ENCODE measurements at places on chromosomes 11 and 22.

GRCh38 chr11:76610871-76611475 is 59.6 kb downstream of the LRRC32 start:
- no peak for DNase-seq

GRCh38 chr11:70650075-70650909 is 252.0 kb downstream of the CTTN start:
- peak; percentile 42 for DNase-seq

DNA sequence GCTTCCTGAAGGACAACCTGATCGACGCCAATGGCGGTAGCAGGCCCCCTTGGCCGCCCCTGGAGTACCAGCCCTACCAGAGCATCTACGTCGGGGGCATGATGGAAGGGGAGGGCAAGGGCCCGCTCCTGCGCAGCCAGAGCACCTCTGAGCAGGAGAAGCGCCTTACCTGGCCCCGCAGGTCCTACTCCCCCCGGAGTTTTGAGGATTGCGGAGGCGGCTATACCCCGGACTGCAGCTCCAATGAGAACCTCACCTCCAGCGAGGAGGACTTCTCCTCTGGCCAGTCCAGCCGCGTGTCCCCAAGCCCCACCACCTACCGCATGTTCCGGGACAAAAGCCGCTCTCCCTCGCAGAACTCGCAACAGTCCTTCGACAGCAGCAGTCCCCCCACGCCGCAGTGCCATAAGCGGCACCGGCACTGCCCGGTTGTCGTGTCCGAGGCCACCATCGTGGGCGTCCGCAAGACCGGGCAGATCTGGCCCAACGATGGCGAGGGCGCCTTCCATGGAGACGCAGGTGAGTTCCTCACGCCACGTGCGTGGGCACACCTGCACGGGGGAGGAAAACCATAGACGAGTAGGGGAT is 1.5 kb downstream of the BCR start:
- DNase-seq: no peak

DNA sequence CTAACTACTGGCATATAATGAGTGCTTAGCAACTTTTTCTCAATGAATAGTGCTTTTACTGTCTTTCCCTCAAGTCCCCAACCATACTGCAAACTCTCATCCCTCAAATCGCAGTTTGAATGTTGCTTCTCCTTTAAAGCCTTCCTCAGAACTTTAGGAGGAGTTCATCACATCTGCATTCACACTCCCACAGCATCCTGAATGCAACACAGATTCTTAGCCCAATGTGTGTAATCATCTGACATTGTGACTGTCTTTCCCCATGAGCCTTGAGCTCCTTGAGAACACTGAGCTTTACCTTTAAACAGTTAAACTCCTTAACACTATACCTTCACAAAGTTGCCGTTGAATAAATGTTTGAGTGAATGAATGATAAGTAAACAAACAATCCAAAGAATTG is 81.7 kb upstream of the FAM181B start:
- DNase-seq: no peak

DNA sequence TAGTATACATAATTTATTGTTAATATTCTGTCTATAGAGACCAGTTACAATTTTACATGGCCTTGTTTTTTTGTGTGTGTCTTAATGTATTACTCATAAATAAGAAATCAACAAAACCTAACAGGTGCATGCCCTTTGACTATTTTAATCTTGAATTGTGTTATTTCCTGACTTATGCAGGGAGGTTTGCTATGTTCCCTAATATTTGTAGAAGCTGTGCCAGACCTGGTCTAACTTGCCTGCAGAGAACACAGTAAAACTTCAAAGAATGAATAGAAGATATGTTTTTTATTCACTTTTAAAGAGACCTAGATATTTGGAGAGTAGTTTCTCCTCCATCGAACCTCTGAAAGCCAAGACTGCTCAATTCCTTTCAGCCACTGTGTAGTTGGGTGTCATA is 234.7 kb downstream of the LUZP2 start:
- DNase-seq: no peak

All from foreskin fibroblast (primary cell).